CD4-positive, alpha-beta T cell treated with Interleukin-1 beta for 1 hour (primary cell): ENCODE measurements at places on chromosomes 3 and 15.

DNA sequence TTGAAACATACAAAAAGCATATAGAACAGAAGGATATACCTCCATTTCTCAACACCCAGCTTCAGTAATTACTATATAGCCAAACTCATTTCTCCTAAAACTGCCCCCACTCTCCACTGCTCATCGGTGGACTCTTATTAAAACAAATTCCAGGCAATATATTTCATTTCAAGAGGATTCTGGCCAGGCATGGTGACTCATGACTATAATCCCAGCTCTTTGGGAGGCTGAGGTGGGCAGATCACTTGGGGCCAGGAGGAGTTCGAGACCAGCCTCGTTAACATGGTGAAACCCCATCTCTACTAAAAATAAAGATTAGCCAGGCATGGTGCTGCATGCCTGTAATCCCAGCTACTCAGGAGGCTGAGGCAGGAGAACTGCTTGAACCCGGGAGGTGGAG is 40.9 kb downstream of the SNX4 start:
- no peak for DNase-seq

GRCh38 chr3:143222981-143223380 is 103.4 kb downstream of the CHST2 start:
- no peak for DNase-seq

DNA sequence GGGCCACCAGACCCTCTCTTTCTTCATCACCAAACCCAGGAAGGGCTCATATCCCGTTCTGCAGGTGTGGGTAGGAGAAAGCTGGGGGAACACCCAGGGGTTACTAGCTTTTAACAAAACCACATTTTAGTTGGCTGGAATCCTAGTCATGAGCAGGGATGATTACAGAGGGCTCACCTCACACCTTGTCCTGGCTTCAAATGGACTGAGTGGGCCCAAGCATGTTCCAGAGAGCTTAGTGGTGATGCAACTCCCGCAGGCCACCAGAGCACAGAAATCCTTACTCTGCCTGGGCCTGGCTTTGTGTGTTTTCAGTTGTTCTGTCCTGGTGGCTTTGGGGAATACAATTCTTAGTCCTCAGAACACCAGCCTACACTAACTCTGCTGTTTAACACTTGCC is 56.8 kb upstream of the RYK start:
- no peak for DNase-seq

DNA sequence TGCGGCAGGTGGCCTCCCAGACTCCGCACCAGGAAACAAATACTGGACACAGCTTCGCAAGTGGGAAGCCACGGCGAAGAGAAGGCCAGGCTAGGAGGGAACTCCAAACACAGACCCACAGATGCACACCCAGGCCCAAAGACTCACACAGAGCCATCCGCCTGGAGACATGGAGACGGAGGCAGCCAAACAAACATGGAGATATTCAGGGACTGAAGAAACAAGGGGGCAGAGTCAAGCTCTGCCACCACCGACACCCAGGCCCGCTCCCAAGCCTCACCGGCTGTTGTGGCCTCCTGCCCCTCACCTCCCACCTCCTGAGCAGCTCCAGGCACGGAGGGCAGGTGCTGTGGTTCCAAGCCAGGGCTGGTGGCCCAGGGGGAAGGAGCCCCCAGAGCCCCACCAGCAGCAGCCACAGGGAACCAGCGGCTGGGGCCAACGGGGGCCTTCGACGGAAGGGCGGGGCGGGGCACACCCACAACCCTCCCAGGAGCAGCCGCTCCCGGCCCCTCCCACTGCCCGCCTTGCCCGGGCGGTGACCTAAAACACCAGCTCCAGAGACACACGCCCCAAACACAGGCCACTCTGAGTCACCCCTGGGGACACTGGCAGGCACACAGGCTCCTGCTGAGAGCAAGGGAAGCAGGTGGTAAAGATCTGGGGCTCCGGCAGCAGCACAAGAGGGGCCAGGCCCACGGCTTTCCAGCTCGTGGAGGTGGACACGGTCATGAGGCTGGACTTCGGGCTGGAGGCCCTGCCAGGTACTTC is 31.9 kb downstream of the TNK2 start:
- peak; percentile 32 for DNase-seq

GRCh38 chr3:133712017-133712416 is 34.2 kb upstream of the TF start:
- no peak for DNase-seq
